ENCODE measurements at places on chromosomes 6 and 20. TPM values are rescaled to one million over a fixed set of nuclear protein-coding genes. Genes with fewer than 3 reads are reported as not detected.

The FAXC gene
- 10.7 TPM for total RNA-seq

The SIGLEC1 gene
- total RNA-seq: 0.11 TPM

The SLC22A23 gene
- 26.6 TPM for total RNA-seq

DNA sequence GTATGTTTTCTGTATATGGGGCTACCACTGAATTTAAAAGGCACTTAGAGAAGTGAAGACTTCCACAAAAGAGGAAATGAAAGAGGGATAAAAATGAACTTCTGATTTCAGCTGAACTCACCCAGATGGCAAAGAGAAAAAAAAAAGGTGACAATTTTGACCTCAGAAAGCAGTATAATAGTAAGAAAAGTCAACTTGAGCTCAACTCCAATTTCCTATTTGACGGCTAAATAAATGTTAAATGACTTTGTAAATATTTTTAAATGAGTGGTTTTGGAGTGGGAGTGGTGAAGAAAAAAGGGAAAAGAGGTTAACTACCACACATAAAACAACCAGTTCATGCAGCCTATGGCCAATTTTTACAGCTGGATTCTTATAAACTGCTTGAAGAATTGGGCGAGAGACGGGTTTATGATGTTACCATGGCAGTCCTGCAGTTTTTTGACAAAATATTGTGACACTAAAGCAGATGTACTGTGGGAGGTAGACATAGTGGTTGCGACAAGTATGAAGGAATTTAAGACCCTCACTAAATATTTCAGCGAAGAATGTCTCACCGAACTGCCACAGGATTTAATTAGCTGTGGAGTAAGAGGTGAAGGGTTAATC, 49.8 kb upstream of the ADTRP start:
- no peaks in the 10 kb centered on the region for H3K36me3 ChIP-seq
- no peak overlapping the region for H3K27ac ChIP-seq
- H3K4me1 ChIP-seq: no peaks in the 10 kb centered on the region

- H3K27me3 ChIP-seq: no peaks in the 10 kb centered on the region
- H3K4me3 ChIP-seq: no peak overlapping the region
- DNase-seq: no peak
- peaks cover 50% of the 10 kb centered on the region for H3K4me1 ChIP-seq
Measured at GRCh38 chr6:1228754-1229191, 83.1 kb upstream of the FOXQ1 start.

DNA sequence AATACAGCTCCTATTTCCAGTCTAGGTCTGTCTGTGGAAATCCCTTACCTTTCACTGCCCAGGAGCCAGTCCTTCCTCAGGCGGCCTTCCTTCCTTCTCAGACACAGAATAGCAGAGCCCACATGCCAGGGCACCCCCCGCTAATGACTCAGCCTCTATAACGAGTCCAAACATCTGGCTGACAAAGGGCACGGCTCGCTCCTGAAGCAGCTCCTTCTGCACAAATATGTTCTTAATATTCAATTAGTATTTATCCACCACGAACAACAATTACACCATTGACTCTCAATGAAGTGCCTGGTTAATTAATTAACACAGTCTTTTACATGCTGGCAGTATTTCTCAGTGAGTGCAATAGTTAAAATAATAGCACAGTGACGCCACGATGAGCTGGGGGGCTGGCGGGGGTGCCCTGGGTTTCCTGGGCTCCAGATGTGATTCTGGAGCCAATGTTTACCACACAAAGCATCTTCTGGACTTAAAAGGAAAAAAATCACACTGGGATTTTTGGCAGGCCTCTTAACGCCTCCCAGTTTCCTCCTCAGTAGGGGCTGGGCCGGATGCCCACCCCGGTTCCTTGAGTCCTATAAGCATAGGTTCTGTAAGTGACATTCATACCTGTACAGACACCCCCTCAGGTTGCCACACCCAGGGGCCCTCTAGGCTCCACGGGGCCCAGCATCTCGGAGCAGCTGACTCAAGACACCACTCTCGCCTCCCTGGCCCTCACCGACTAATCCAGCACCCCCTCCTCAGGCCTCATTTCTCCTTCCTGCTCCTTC, 158.6 kb upstream of the MLN start:
- peak overlapping the region; percentile 29 for H3K27ac ChIP-seq
- H3K4me3 ChIP-seq: no peak overlapping the region
- H3K4me1 ChIP-seq: no peaks in the 10 kb centered on the region
- DNase-seq: no peak
- H3K36me3 ChIP-seq: no peaks in the 10 kb centered on the region

All from esophagus squamous epithelium (tissue), 5 donors.